Effector memory CD8-positive, alpha-beta T cell (primary cell): ENCODE measurements at places on chromosomes 5 and 9.

DNA sequence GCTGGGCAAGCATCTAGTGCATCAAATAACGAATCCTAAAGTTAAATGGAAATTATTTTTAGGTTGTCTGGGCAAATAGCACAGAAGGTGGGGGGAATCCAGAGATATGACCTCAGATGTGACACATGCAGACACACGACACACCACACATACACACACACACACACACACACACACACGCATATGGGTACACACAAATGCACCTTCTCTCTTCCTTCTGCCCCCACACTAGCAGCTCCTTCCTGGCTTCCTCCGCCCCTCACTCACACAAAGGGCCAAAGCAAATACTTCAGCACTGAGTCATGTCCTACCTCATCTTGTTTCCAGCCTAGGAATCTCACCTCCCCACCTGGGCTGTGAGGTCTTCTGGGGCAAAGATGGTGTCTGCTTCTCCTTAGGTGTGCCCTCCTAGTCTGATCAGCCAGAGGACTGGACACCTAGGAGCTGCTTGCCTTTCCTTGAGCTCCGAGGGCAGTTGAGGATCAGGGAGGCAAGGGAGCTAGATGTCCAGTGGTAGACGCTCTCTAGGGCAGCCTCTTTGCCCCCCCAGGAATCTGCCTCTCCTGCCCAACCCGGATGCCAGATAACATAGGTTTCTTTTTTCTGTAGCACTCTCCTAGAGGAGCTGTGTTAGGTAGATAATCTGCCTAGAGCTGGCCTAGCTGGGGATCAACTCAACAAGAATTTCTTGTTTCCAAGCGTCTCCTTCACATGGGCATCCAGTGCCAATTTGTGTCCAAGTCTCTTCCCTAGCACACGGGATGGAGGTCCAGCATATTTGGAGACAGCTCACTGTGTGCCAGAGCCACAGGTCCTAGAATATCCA lies 14.3 kb upstream of the JADE2 start:
- DNase-seq = no peak

- no peak for DNase-seq
Observed at GRCh38 chr9:94014066-94014654, 59.0 kb upstream of the BARX1 start.

DNA sequence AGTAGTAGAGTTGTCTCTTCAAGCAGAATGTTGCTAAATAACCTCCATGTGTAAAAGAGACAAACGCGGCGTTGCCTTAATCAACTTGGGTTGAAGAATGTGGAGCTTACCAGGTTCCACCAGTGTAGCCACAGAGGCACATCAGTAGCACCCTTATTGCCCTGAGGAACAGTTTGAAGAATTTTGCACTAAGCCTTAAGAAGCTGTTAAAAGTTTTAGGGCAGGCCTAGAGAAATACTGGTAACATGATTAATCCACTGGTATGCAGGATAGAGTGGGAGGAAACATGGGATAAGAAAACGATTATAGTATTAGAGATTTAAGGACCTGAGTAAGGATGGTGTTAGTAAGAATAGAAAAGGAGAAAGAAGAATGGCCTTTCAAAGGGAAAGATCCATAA lies 100.6 kb downstream of the ZCCHC7 start:
- no peak for DNase-seq

GRCh38 chr9:5265939-5266338 lies 34.7 kb downstream of the INSL4 start:
- no peak for DNase-seq

GRCh38 chr9:72509635-72510034 lies 11.8 kb upstream of the TMC1 start:
- no peak for DNase-seq

GRCh38 chr5:169796731-169797130 lies 159.7 kb downstream of the DOCK2 start:
- no peak for DNase-seq

DNA sequence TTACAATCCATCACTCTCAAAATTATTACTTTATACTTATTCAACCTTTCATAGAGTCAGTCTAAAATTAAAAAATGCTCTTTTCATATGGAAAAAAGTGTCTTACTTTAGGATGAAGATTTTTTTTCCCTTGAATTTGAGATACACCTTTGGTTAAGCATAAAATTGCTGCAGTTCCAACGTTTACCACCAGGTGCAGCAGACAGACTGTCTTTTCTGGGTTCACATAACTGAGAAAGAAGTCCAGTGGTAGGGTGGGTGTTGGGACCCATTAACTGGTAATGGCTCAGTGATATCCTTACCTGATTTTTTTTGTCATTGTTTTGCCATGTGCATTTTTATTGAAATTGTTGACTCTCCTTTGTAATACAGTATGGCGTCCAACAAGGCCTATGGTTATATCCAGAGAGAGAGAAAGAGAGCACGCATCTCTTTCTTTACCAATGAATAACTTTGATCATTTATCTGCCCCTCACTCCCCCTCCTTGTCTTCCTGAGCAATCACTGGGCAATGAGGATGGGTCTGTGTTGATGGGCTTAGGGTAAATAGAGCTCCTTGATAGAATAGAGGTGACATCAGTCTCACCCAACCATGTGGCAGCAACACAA lies 98.4 kb downstream of the FBXL7 start:
- DNase-seq = no peak

GRCh38 chr5:137666901-137667300 lies 69.0 kb downstream of the KLHL3 start:
- DNase-seq = no peak

GRCh38 chr9:34961574-34962490 lies 3.7 kb downstream of the PHF24 start:
- DNase-seq = no peak

DNA sequence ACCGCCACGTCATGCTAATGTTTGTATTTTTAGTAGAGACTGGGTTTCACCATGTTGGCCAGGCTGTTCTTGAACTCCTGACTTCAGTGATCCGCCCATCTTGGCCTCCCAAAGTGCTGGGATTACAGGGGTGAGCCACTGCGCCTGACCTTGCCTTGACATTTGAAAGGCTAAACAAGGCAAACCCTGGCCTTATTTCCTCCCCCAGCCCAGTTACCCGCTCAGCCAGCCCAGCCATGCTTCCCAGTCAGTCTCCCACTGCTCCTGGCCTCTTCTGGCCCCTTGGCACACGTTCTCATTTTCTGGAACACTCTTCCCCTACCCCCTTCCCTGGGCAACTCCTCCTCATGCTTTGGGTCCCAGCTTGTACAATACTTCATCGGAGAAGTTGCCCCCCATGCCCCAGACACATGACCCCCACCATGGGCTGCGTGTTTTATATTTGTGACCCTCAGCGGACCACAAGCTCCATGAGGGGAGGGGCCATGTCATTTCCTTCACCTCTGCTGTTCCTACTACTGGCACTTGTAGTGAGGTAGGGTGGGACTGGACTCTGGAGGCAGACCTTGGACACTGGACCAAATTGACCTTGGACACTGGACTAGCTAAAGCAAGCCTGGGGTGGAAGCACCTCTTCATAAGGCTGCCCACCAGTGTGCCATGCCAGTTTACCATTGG lies 94.4 kb upstream of the IER5L start:
- no peak for DNase-seq

DNA sequence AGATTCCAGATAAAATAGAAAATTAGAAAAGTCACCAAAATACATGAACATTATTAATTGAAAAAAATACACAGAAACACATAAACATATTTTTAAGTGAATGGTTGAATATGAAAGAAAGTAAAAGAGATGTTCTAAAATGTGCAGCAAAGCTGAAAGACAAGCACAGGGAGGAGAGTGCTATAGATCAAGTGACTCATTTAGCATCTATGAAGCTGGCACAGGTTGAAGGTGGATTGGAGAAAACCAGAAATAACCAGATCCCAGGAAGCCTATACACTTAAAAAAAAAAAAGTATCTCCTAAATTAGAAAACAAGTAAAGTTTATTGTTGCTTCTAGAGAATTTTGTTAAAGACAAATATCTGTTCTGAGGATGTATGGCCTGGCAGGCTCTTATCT lies 338.9 kb downstream of the CDH12 start:
- DNase-seq = no peak

DNA sequence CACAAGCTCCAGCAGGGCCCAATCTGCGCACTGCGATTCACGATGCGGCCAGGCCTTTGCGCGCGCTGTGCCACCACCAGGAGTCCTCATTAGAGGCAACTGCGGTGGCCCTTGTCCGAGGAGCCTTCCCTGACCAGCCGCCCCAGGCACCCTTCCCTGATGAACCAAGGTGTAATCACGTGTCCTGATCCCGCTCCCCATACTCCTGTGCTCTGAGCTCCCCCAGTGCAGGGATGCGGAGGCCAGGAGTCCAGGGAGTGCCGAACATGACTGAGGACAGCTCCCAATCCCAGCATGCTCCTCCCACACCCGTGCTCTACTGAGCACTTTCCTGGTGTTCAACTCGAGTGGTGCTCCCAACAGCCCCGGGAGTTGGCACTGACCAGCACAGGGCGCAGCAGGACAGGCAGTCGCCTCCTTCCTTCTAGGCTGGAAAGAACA lies 134.8 kb downstream of the ZNF354C start:
- DNase-seq = no peak

DNA sequence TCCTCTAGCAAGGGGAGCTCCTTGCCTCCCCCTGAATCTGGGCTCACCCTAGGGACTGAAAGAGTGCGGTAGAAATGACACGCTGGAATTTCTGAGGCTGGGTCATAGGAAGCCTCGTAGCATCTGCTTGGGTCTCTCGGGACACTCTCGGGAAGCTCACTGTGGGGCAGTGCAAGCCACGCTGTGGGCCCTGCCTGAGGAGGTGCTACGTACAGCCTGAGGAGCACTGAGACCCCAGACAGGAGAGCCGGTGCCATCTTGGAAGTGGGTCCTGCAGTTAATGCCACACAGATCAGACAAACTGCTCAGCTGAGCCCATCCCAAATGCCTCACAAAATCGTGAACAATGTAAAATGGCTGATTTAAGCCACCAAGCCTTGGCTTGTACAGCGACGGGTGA lies 1.8 kb downstream of the MRPL36 start:
- no peak for DNase-seq

GRCh38 chr5:5533927-5534326 lies 111.5 kb downstream of the ICE1 start:
- no peak for DNase-seq

DNA sequence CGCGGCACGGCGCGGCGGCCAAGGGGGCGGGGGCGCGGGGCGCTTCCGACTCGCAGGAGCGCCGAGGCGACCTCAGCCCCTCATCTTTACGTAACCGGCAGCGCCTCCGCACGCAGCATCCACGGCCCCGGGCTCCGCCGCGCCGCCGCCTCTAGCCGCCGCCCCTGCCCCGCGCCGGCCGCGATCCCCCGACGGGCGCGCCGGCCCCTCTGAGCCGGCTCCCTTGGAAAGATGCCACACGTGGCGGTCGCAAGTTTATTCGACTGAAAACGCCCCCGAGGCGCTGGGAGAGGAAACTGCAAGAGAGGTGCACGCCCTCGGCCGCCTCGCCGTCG lies 1.0 kb downstream of the KLF9 start:
- DNase-seq = no peak

DNA sequence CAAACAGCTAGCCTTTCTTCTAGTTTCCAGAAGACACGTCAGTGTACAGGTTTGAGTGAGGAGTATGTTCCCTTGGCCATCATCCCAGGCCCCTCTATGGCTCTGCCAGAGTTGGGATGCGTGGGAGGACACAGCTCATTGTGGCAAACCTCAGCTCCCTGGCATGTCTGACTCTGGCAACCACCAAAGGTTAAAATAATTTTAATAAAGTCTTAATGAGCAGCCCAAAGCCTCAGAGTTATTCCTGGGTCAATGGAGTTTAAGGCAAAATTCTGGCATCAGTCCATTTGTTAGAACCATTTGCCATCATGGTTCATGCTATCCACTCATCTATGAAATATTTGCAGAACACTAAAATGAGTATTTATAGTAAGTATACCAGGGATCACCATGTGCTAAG lies 79.8 kb upstream of the PAPPA start:
- DNase-seq = no peak

DNA sequence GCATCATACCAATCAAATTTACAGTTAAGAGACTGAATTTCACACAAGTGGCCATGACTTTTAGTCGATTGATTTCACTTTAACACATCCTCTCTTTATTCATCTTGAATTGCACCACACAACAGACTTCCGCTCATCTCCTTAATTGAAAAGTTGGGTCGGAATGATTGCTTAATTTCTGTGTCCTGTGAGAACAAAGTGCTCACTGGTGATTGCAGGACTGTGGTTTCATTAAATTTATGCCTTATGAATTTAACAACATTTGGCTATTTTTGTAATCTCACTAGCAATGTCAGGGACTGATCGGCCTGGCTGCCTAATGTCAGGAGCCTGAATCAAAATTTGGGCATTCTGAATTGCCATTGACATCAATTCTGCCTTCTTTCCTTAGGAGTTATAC lies 1447.3 kb upstream of the ACO1 start:
- DNase-seq = no peak

DNA sequence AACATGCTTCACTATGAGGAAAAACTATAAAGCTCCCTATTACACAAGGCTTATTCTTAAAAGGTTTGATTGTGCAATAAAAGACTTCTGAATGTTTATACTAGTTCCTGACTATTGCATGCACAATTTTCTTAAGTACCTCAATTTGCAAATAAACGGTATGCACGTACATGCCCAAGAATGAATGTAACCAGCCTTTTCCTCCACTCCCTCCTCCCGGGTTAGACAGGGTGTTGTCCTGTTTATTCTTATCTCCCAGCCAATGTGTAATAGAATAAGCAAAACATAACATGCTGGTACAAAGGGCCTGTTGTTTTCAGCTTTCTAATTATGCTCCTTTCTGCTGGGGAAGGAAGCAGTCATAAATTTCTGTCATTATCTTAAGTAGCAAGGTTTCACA lies 79.1 kb downstream of the AOPEP start:
- no peak for DNase-seq

DNA sequence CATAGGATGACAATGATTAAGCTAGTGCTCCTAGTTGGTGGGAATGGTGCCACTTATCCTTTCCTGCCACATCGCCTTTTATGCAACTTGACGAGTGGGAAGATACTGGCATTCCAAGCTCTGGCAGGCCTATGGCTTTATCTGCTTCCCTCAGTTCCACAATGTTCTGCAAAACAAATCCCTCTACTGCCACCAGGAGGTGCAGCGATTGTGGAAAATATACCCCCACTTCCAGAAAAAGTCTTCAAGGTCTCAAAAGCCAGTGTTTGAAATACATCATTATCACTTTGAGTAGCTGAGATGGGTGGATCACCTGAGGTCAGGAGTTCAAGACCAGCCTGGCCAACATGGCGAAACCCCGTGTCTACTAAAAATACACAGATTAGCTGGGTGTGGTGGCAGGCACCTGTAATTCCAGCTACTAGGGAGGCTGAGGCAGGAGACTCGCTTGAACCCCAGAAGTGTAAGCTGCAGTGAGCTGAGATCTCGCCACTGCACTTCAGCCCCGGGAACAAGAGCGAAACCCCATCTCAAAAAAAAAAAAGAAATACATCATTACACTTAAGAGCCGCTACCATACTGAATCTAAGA lies 3.4 kb downstream of the CLINT1 start:
- DNase-seq = no peak
